ENCODE measurements at places on chromosomes 4 and X.

DNA sequence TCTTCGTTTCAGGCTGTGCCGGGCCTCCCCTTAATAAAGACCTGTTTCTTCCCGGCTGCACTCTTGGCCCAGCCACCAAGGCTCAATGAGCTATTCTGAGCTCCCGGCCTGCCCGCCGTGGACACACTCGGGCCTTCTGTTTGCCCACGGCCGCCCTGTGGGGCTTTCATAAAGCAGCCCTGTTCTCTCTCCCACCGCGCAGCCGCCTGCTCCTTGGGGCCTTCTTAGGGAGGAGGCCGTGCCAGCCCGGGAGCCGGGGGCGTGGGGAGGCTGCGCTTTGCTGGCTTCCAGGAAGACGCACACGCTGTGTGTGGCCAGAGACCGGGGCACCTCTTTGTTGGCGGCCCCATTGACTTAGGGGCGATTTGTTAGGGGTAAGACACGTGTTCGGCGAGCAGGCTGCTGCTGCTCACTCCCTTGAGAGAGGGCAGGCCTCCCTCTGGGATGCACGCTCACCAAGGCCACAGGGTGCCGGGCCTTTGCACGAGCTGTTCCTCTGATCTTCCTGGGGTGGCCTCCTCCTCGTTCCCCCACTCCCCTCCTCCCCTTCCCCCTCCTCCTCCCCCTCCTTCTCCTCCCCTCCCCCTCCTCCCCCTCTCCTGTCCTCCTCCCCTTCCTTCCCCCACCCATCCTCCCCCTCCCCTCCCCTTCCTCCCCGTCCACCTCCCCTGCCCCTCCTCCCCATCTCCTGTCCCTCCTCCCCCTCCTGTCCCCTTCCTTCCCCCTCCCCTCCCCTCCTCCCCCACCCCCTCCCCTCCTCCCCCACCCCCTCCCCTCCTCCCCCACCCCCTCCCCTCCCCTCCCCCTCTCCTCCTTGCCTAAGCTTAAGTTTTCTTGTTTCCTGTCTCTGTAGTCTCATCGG is 11.3 kb downstream of the BLOC1S4 start:
- no peak for DNase-seq

DNA sequence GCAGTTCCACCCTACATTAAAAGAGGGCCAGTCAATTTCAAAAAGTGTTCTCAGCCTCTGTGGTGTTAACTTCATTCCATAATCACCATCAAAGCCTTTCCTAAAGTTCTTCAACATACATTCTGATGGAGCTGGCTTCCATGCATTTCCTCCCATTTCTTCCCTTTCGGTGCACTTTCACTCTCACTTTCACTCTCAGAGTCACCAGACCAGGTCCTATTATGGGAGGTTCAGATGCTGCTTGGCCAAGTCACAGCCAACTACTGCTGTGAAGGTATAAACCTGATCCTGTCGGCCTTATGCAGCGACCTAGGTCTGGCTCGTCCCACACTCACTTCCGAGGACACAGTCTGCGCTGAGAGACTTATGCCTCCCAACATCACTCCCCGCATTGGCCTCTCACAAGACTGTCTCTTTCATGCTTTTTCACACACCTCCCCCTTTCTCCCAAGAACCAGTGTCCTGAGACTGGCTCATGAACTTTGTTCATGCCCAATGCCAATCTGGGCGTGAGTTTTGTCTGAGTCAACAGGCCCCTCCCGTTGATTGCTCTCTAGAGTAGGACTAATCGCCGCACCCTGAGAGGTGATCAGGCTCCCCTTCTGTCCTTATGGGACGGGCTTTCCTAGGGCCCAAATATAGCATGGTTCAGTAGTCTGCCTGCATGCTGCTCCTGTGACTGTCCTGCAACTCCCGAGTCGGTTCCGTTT is 60.8 kb upstream of the XAGE1B start:
- DNase-seq: no peak

GRCh38 chrX:19886883-19887531 is 393 bp downstream of the SH3KBP1 start:
- no peak for DNase-seq

- no peak for DNase-seq
Observed at GRCh38 chr4:76489686-76490161, 54.7 kb downstream of the SHROOM3 start.
